DMS79 treated with DMSO at 0.1 percent for 48 hours (cell line): ENCODE measurements at places on chromosomes 1 and 21.
A peak's percentile ranks its signal among the peaks of the same experiment; 100 is the strongest.

DNA sequence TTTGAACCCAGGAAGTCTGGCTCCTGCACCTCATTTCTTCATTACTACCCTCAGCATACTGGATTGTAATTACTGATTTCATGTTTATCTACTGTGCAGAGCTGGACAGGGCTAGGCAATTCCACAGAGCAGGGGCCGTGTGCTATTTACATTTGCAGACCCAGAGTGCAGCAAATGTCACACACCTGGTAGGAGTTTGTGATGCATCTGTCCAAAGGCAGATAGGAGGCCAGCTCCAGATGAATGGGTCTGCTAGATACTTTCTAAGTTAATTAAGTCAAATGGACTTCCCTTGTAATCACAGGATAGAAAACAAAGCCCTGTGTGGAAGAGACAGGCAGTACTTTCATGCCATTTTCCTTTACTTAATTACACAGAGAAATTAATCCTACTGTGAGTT lies 46.2 kb downstream of the PGBD5 start:
- no peak for DNase-seq

DNA sequence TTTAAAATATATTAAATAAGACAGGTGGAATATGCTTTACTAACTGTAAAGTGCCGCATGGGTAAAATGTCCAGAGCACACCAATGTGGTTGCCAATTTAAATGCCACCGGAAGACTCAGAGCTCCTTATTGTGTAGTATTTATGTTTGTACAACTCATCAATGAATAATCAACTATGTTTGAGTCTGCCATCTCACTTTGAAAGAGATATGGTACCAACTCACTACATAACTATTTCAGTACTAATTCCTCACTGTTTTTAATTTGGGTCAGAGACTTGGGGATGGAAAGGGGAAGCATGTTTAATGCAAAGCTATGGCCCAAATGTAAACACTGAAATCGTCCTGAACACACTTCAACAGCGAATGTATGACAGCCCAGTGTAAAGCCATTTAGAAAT lies 144.8 kb downstream of the NR5A2 start:
- DNase-seq, result no peak

DNA sequence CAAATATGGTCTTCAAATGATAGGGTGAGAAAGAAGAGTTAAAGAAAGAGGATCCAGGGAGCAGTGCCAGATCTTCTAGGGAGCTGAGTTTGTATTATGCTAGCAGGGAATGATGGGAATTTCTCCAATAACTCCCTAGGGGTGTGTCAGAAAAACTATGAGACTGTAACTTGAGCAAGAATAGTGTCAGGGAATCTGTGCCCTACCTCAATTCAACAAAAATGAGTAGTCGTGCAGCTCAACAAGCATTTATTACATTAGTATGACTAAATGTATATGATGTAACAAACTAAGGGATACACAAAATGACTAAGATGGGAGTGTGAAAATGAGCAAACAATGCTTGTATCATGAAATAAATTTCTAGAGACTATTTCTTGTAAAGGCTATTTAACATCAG lies 24.2 kb downstream of the SPAG17 start:
- DNase-seq, result no peak

DNA sequence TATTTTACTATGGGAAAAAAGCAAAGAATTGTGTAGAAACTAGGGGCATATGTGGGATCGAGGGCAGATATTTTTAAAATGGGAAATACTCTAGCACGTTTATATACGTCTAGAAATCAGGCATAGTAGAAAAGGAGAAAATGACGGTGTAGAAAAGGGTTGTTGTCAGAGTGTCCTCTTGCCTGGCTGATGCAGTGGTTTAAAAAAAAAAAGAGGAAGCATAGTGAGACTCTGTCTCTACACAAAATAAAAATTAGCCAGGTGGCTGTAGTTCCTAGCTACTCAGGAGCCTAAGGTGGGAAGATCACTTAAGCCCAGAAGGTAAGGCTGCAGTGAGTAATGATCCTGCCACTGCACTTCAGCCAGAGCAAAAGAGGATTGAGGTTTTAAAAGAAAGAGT lies 64.7 kb upstream of the LRRC7 start:
- no peak for DNase-seq

- no peak for DNase-seq
Observed at GRCh38 chr1:18463984-18464664, 16.6 kb upstream of the KLHDC7A start.

DNA sequence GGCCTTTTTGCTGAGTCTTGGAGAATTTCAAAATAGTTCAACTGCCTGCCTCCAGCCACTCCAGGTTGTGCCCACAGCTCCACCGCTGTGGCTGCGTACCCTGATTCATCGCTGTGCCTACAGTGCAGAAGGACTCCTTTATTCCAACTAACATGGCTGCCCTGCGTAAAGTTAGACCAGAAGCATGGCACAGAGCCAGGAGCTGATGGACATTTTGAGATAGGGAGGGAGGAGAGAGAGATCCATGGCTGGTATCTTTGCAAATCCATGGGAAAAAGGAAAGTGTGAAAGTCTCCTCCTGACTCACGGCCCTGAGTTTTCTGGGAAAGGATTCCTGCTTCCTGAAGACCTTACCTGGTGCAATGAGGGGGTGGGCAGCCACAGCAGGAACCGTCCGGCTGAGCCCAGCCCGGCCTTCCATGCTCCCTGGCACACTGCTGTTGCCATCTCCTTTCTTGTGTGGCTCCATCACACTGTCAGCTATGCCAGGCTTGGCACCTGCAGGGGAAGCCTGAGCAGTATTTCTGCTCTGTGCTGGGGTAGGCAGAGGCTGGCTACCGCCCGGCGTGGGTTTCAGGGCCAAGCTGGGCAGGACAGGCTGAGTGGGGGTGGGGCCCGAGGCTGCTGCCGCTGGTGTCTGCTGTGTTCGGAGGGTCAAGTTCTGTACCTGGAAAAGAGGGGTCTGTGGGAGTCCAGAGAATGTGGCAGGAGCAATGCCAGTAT lies 46.0 kb upstream of the A3GALT2 start:
- no peak for DNase-seq

GRCh38 chr1:205604059-205604458 lies 27.8 kb downstream of the ELK4 start:
- DNase-seq, result no peak

DNA sequence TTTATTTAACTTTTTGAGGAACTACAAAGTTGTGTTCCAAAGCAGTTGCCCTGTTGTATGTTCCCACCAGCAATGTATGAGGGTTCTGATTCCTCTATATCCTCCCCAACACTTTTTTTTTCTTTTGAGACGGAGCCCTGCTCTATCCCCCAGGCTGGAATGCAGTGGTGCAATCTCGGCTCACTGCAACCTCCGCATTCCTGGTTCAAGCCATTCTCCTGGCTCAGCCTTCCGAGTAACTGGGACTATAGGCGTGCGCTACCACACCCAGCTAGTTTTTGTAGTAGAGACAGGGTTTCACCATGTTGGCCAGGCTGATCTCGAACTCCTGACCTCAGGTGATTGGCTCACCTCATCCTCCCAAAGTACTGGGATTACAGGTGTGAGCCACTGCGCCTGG lies 60.4 kb upstream of the ENAH start:
- no peak for DNase-seq

- no peak for DNase-seq
Observed at GRCh38 chr1:216902669-216903381, 179.6 kb upstream of the ESRRG start.

DNA sequence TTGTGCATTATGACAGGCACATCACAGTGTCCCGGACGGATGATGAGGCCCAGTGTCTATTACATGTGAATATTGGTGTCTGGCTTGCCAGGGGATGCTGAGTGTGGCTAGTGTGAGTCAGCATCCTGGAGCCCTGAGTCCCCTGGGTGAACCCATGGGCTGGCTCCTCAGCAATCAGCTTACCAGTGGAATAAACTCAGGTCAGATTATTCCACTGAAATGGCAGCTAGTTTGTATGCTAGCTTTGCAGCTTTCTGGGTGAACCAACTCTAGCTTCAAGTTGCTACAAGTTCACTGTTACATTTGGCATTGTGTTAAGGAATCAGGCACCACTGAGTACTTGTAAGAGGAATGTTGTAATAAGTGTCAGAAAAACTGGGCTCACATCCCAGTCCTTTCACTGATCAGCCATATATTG lies 23.9 kb upstream of the RPTN start:
- DNase-seq, result no peak

DNA sequence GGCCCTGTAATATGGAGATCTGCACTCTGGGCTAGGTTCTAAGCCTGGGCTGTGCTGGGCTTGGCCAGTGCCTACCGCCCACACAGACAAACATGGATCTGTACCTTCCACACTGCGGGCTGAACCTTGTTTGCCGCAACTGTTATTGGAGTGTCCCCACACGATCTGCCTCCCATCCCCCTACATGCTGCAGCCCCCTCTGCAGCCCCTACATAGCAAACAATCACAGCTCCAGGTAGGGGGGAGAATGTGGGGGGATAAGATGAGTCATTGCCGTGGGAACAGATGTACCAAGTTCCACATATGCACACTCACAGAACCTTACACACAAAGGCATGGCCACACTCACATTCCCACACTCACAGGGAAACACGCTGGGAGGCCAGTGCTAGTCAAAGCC lies 2.1 kb upstream of the HCRTR1 start:
- no peak for DNase-seq

- no peak for DNase-seq
Observed at GRCh38 chr1:77975907-77976306, 3.0 kb downstream of the FUBP1 start.

- no peak for DNase-seq
Observed at GRCh38 chr1:72432645-72433267, 150.4 kb upstream of the NEGR1 start.

DNA sequence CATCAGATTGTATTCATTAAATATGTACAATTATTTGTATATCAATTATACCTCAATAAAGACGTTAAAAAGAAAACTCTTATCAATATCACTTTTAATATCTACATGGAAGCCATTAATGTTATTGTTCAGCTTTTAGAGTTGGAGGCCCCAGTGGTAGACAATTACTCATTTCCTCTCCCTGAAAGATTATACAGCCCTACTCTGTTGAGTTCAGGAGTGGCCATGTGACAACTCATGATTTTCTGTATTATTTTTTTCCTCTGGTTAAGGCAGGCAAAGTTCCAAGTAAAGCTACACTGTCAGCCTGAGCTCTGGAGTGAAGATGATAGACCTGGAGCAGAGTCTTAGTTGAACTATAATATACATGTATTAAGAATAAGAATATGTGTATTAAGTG lies 247.9 kb upstream of the B3GALT2 start:
- no peak for DNase-seq

DNA sequence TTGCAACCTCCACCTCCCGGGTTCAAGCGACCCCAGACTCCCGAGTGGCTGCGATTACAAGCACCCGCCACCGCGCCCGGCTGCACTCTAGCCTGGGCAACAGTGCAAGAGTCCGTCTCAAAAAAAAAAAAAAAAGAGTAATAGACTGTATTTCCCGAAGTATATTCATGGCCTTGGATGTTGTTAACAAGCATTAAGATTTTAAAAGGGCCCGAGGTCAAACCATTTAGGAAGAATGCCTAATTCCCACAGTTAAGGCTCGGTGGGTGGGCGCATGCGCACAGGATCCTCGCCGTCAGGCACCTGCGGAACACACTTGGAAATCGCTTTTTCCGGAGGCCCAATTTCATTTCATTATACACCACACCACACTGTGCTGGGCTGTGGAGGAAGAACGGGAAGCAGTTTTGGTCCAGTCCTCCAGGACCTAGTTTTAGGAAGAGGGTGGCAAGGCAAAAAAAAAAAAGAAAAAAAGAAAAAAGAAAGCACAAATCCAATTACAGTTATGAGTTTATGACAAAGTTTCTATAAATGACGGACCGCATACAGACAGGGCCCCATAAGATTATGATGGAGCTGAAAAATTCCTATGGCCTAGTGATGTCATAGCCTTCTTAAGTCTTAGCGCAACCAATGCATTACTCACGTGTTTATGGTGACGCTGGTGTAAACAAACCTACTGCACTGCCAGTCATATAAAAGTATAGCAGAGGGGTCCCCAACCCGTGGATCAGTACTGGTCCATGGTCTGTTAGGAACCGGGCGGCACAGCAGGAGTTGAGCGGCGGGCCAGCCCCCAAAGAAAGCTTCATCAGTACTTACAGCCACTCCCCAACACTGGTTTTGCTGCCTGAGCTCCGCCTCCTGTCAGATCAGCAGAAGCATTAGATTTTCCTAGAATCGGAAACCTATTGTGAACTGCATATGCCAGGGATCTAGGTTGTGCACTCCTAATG lies 38.2 kb downstream of the H3-3A start:
- DNase-seq, result peak; percentile 57

DNA sequence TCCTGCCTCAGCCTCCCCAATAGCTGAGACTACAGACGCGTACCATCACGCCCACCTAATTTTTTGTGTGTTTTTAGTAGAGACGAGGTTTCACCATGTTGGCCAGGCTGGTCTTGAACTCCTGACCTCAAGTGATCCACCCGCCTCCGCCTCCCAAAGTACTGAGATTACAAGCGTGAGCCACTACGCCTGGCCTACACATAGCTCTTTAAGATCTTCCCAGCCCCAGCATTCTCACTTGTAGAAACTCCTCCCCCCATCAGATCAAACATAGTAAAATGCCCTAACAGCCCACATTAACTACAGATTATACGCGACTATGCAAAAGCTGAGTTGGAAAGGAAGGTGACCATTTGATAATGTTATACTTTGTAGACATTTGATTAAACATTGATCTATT lies 634.8 kb downstream of the MATN1 start:
- DNase-seq, result no peak

- no peak for DNase-seq
Observed at GRCh38 chr1:166789286-166789685, 50.0 kb upstream of the POGK start.

- DNase-seq, result peak; percentile 43
Observed at GRCh38 chr1:52632732-52633290, at the start of gene SHISAL2A. SHISAL2A (plus strand) TSS chr1:52633168; CDS start chr1:52633494, 326 bp downstream.

DNA sequence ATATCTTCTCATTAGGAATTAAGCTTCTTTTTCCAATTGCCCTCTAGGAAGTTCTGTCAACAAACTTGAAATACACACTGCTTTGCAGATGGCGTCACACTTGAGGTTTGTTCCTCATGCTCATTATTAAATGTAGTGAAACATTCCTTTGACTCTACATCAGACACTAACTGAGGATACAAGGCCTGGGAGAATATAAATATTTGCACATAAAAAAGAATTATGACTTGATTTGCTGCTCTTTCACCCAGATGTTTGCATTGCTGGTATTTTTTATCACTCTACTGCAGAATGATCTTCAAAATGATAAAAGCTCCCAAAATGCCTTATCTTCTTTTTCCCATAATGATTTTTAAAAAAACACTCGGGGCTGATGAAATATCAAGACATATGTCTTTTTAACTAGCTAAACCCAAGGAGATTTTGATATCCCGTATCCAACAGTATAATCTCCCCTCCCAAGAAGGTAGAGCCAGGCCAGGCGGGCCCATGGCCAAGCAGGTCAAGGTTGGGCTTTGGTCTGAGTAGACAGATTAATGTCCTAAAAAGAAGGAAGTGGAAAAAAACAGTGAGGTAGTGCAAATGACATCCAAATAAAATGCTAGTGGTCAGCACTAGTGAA lies 264.6 kb downstream of the HHIPL2 start:
- no peak for DNase-seq
